ENCODE measurements at places on chromosomes 7 and 10.

DNA sequence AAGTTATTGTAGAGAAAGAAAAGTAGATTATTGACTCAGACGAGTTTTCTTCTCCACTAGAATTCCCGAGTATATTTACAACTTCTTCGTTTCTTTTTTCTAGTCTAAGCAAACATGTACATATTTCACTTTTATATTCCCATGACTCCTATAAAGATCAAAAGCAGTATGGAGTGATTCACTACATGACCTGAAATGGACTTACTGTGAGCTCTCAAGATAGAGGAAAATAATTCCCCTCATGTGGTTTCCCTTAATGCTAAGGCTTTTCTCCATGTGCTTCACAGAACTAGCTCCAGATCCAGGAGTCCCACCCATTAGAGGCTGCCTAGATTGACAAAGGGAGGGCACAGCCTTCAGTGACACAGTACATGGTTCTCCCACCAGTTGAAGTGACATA lies 823.1 kb upstream of the LRRTM3 start:
- no peaks in the 10 kb centered on the region for H3K27me3 ChIP-seq
- DNase-seq, result no peak
- no peak overlapping the region for H3K4me3 ChIP-seq
- no peak overlapping the region for H3K27ac ChIP-seq
- no peaks in the 10 kb centered on the region for H3K36me3 ChIP-seq

- H3K36me3 ChIP-seq, result no peaks in the 10 kb centered on the region
- no peak overlapping the region for H3K27ac ChIP-seq
- H3K4me1 ChIP-seq, result no peaks in the 10 kb centered on the region
- DNase-seq, result no peak
- H3K27me3 ChIP-seq, result no peaks in the 10 kb centered on the region
Observed at GRCh38 chr7:123440101-123440548, 94.3 kb downstream of the IQUB start.

- H3K27me3 ChIP-seq, result no peaks in the 10 kb centered on the region
- no peak overlapping the region for H3K27ac ChIP-seq
- H3K4me1 ChIP-seq, result no peaks in the 10 kb centered on the region
- H3K36me3 ChIP-seq, result no peaks in the 10 kb centered on the region
- no peak overlapping the region for H3K4me3 ChIP-seq
- DNase-seq, result no peak
Observed at GRCh38 chr7:124399941-124400340, 365.7 kb downstream of the GPR37 start.

DNA sequence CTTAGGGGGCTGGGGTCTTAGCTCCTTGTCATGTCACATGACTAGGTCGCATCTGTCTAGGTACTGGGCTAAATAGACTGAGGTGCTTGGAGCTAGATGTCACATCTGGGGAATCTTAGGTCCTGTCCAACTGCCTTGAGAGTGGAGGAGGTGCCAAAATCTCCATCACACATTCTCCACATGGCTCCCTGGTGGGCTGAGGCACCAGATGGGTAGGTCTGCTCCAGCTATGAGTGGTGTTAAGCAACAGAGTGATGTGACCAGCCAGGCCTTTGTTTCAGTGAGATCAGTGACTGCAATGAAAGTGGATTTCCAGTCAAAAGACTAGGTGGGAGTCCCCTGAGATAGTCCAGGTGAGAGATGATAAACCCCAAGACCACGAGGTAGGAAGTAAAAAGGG lies 251.8 kb downstream of the BMPER start:
- no peak for DNase-seq
- H3K27ac ChIP-seq, result no peak overlapping the region
- H3K4me3 ChIP-seq, result no peak overlapping the region

GRCh38 chr7:22651534-22652243 lies 75.3 kb upstream of the IL6 start:
- H3K4me3 ChIP-seq, result no peak overlapping the region
- H3K4me1 ChIP-seq, result no peaks in the 10 kb centered on the region
- no peak overlapping the region for H3K27ac ChIP-seq
- H3K27me3 ChIP-seq, result no peaks in the 10 kb centered on the region
- no peaks in the 10 kb centered on the region for H3K36me3 ChIP-seq

- no peak for DNase-seq
- H3K27me3 ChIP-seq, result no peaks in the 10 kb centered on the region
- no peak overlapping the region for H3K27ac ChIP-seq
- H3K4me1 ChIP-seq, result no peaks in the 10 kb centered on the region
- no peak overlapping the region for H3K4me3 ChIP-seq
Observed at GRCh38 chr7:82247814-82248433, 195.7 kb downstream of the CACNA2D1 start.

GRCh38 chr7:104909096-104909495 lies 104.9 kb upstream of the KMT2E start:
- no peak overlapping the region for H3K4me3 ChIP-seq
- H3K27me3 ChIP-seq, result 0 out of 3 replicates have a peak, but pooled peaks cover 3% of the 10 kb centered on the region
- H3K27ac ChIP-seq, result no peak overlapping the region
- DNase-seq, result no peak

- no peak overlapping the region for H3K4me3 ChIP-seq
- H3K27ac ChIP-seq, result no peak overlapping the region
- no peaks in the 10 kb centered on the region for H3K36me3 ChIP-seq
- no peak for DNase-seq
Observed at GRCh38 chr7:142194201-142194600, 63.7 kb downstream of the PRSS58 start.

DNA sequence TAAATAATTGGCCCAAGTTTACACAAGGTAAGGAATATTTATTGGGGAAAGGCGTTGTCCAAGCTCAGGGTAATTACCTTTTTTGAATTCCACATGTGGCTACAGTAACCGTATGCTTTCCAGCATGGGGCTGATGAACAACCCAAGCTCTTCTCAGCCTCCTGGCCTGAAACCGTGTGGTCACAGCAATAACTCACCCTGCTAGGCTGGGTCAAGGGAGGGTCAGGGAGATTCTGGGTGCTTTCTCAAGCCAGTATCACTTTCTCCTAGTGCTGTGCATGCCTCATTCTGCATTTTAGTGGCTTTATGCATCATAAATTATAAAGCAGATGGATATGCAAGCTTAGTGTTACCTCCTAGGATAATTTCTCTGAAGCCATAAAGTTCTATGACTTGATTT lies 273.9 kb downstream of the PAXIP1 start:
- no peak overlapping the region for H3K27ac ChIP-seq
- no peak overlapping the region for H3K4me3 ChIP-seq
- H3K4me1 ChIP-seq, result no peaks in the 10 kb centered on the region
- DNase-seq, result no peak

- no peak overlapping the region for H3K27ac ChIP-seq
- DNase-seq, result no peak
- no peaks in the 10 kb centered on the region for H3K27me3 ChIP-seq
- no peaks in the 10 kb centered on the region for H3K4me1 ChIP-seq
- peaks cover 6% of the 10 kb centered on the region for H3K36me3 ChIP-seq
- H3K4me3 ChIP-seq, result no peak overlapping the region
Observed at GRCh38 chr7:36430186-36430585, 40.5 kb downstream of the ANLN start.

DNA sequence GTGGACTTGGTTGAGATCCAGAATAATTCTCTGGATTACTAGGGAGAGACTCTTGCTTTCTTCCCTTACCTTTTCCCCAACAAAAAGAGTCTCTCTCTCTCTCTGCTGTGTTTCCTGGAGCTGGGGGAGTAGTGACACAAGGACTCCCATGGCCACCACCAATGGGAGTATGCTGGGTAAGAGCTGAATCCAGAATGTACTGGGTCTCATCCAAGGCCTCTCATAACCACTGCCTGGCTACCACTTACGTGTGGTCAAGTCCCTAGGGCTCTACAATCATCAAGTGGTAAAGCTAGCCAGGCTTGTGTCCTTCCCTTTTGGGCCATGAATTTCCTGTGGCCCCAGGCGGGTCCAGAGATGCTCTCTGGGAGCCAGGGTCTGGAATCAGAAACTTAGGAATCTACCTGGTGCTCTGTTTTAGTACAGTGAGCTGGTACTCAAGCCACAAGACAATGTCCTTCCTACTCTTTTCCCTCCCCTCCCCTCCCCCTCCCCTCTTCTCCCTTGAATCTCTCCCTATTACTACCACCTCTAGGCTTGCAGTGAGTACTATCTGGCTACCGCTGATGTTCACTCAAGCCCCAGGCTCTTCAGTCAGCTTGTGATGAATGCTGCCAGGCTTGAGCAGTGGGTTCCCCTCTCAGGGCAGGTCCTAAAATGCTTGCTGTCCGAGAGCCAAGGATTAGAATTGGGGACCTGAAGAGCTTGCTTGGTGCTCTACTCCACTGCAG lies 196.6 kb downstream of the BBS9 start:
- H3K27me3 ChIP-seq, result no peaks in the 10 kb centered on the region
- no peaks in the 10 kb centered on the region for H3K36me3 ChIP-seq
- no peak overlapping the region for H3K4me3 ChIP-seq
- no peaks in the 10 kb centered on the region for H3K4me1 ChIP-seq

DNA sequence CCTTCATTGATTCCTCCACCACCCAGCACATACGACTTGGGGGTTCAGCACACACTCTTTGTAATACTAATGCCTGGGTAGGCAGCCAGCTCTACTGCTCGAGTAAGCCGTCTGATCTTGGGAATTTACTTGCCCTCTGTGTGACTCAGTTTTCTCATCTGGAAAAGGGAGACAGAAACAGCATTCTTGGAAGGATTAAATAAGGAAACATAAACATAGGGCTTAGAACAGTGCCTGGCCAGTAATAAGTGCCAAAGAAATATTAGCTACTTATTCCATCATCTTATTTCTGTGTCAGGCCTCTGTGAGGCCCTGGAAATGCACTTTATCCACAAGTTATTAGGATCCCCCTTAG lies 130.1 kb downstream of the TNS3 start:
- H3K27ac ChIP-seq, result no peak overlapping the region
- H3K4me1 ChIP-seq, result peaks cover 32% of the 10 kb centered on the region
- no peak for DNase-seq
- H3K27me3 ChIP-seq, result no peaks in the 10 kb centered on the region
- peaks cover 47% of the 10 kb centered on the region for H3K36me3 ChIP-seq

- no peak overlapping the region for H3K27ac ChIP-seq
- DNase-seq, result peak; percentile 9
- no peaks in the 10 kb centered on the region for H3K36me3 ChIP-seq
- H3K4me3 ChIP-seq, result peak overlapping the region; percentile 31
Observed at GRCh38 chr7:44309271-44310091, 15.9 kb downstream of the CAMK2B start.

DNA sequence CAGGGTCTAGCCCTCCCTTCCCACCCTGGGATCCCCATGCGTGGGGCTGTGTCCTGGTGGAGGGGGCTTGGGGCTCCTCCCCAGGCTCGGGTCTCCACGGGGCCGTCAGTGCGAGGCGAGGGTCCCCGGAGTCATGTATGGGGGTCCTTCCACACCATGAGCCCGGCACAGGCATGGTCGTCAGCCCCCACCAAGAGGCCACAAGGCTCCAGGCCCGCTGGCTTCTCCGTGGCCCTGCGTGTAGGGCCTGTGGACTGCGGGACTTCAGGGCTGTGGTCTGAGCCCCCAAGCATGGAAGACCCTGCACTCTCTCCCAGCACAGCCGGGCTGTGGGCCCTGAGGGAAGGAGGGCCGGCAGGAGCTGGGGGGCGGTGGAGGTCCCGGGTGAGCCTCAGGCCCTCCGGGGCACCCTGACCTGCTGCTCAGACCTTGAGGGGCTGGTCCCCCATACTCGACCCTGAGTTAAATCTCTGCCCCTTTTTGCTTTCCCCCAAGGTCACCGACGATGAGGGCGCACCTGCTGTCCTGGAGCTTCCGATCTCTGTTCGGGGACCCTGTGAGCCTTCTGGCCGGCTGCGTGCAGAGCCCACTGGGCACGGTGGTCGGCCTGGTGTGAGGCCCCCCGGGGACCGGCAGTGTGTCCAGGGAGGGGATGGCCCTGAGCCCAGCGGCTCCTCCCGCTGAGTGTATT lies 19.7 kb downstream of the PWWP2B start:
- no peak for DNase-seq
- H3K27me3 ChIP-seq, result no peaks in the 10 kb centered on the region
- no peak overlapping the region for H3K27ac ChIP-seq
- peaks cover 45% of the 10 kb centered on the region for H3K4me1 ChIP-seq
- H3K4me3 ChIP-seq, result no peak overlapping the region

DNA sequence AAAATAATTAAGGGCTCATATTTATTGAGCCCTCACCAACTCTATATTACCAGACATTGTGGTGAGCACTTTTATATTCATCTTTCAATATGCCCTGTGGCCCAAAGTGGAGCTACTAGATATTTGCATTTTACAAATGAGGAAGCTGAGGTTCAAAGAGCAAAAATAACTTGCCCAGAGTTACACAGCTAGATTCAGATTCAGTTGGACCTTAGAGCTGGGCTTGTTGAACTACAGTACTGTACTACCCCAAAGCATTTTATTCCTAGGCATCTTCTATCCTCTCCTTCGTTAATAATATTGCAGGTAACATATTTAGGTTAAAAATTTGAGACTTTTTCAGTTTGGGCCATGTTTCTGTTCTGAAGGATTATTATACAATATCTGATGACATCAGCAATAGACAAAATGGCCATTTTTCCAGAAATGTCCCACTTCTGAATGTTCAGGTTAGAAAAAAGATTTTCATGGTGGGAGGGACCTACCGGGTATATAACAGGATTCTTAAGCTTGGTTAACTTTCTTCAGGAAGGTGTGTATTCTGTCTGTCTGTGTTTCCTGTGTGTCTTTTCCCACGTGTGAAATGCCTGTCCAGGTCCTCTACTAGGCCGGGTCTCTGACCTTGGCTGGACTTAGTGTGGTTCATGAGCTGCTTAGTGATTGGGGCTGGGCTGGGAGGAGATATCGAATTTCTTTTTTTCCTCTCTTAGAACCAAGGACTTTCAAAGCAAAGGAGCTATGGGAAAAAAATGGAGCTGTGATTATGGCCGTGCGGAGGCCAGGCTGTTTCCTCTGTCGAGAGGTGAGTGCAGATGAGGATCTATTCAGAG lies 13.6 kb downstream of the PRXL2A start:
- peaks cover 16% of the 10 kb centered on the region for H3K4me1 ChIP-seq
- peaks cover 27% of the 10 kb centered on the region for H3K36me3 ChIP-seq
- H3K27me3 ChIP-seq, result no peaks in the 10 kb centered on the region
- no peak overlapping the region for H3K4me3 ChIP-seq

DNA sequence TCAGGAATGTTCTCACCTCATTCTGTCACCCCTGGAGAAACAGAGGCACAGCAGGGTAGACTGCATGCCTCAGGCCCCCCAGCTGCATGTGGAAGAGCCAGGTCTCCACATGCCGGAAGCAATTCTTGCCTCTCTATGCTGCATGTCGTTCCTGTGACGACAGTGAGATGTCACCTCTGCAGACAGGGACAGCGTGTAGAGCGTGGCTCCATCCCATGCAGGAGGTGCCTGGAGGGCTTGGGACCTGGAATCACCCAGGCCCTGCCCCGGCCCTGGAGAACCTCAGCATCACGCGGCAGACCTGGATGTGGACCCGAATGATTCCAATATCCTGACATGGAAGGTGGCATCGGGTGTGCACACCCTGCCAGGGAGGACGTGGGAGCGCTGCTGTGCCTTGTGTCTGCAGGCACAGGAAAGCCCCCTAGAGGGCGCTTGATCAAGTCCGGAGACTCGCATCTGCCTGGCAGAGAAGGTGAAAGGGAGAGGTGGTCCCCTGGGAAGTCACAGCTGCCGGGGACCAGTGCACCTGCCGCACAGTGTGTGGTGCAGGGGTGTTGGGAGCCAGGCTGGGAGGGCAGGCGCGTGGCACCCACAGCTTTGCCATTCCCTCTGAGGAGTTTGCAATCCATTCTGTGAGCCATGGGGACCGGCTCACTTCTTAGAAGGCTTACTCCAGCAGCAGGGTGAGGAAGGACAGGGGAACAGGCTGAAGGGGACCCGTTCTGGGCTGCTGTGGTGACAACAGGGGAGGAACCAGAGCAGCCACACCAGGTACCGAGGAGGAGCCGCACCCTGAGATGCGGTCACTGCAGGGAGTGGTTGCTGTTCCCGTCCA lies 45.3 kb upstream of the EN2 start:
- H3K4me1 ChIP-seq, result no peaks in the 10 kb centered on the region
- peaks cover 57% of the 10 kb centered on the region for H3K27me3 ChIP-seq
- peak; percentile 42 for DNase-seq
- H3K36me3 ChIP-seq, result no peaks in the 10 kb centered on the region
- no peak overlapping the region for H3K4me3 ChIP-seq

GRCh38 chr10:64733980-64734379 lies 1212.8 kb downstream of the REEP3 start:
- no peaks in the 10 kb centered on the region for H3K36me3 ChIP-seq
- H3K4me1 ChIP-seq, result peaks cover 29% of the 10 kb centered on the region
- H3K27me3 ChIP-seq, result no peaks in the 10 kb centered on the region
- H3K27ac ChIP-seq, result no peak overlapping the region

Data from HepG2 (cell line).